Right renal cortex interstitium (tissue), 3 donors: ENCODE measurements at places on chromosomes 12 and 14. TPM values are rescaled to one million over a fixed set of nuclear protein-coding genes. Genes with fewer than 3 reads are reported as not detected.
A peak's percentile ranks its signal among the peaks of the same experiment; 100 is the strongest.

The KICS2 gene
- polyA plus RNA-seq = 5.0 TPM

The RNFT2 gene
- polyA plus RNA-seq = 5.2 TPM

The RFC5 gene
- 33.9 TPM for polyA plus RNA-seq

The PWP1 gene
- polyA plus RNA-seq = 60.5 TPM

The FAM181A gene
- polyA plus RNA-seq = not detected

The NKX2-8 gene
- not detected for polyA plus RNA-seq

The TAMALIN gene
- polyA plus RNA-seq = 15.7 TPM

- DNase-seq = no peak
Measured at GRCh38 chr12:15538881-15539280, 216.6 kb downstream of the PTPRO start.

DNA sequence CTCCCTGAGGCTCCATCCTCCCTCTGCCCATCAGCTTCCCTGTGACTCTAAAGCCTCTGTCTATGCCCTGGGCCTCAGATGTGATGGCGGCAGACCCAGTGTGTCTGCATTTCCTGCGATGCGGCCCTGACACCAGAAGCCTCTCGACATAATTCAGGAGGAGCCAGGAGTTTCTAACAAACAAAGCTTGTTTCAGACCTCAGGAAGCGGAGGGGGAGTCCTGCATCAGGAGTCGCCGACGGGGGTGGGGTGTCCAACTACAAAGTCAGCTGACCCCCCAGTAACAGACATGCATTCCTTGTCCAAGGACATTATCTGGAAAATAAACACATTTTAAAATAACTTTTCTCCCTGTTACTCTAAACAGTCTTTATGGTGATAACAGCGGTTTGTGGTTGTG is 167.5 kb downstream of the DPF3 start:
- DNase-seq = no peak

DNA sequence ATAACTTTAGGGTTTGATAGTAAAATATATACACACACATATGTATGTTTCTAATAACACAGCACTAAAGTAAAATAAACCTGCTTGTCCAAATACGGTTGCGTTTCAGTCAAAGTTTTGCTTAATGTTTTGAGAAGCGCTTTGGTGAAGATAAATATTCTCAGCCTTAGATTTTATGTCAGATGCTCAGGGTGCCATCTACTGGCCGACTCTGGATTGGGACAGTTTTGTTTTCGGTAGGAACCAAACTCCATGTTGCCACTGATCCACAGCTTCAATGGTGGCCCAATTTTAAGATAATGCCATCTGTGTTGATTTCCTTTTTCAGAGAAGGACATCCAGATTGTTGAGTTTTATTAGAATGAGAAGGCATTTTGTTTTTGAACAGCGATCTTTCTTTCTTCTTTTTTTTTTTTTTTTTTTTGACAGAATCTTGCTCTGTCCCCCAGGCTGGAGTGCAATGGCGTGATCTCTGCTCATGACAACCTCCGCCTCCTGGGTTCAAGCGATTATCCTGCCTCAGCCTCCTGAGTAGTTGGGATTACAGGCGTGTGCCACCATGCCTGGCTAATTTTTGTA is 43.1 kb downstream of the LLPH start:
- peak; percentile 68 for DNase-seq

DNA sequence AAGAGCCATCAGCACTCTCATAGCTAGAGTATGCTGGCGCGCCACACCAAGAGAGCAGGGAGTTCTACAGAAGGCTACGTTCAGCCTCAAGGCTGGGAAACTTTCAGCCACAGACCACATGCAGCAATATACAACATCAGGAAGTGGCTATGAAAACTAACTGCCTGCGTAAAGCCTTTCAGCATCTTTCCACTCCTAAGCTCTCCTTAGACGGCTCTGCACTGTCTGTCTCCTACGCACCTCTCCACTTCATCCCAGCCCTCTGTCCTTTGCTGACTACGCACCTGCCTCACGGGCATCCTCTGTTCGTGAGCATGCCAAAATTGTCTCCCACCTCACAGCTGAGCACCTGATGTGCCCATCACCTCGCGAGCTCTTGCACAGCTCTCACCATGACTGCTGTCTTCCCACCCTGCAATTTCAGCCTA is 9.7 kb downstream of the MPHOSPH9 start:
- DNase-seq = no peak

- no peak for DNase-seq
Measured at GRCh38 chr12:127536833-127537428, 730.0 kb upstream of the TMEM132C start.

DNA sequence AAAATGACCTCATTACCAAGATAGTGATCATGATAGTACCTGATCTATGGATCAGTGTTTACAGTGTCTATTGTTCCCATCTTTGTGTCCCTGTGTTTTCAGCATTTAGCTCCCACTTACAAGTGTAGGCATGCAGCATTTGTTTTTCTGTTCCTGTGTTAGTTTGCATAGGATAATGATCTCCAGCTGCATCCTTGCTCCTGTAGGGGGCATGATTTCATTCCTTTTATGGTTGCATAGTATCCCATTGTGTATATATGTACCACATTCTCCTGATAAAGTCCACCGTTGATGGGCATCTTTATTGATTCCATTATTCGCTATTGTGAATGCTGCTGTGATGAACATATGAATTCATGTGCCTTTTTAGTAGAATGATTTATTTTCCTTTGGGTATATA is 215.4 kb upstream of the NAV3 start:
- no peak for DNase-seq

GRCh38 chr12:119828300-119828699 is 48.8 kb downstream of the CIT start:
- no peak for DNase-seq

DNA sequence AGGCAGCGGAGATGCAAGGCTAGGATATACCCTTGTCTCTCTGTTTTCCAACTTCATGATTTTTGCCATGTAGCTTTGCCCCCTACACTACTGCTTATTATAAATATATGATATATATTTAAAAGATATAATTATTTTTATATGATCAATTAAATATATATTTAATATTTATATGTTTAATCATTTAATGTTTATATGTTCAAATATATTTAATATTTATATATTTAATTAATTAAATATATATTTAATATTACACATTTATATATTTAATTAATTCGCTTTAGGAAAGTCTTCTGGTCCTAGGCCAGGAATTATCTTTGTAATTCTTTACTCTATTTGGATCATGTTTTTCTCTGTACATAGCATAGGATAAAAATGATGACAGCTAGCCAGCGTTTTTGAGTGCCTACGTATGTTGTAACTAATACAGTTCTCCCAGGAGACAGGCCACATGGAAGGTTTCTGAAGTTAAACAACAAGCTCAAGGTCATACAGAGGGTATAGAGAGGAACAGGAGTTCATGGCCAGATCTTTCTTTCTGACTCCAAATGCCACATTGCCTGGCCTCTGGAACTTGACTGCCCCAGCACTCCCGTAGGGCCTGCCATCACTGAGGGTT is 192.5 kb downstream of the KCNA5 start:
- no peak for DNase-seq

GRCh38 chr14:83255015-83255726 is 1721.5 kb upstream of the SEL1L start:
- no peak for DNase-seq

- no peak for DNase-seq
Measured at GRCh38 chr12:31288381-31288780, 37.6 kb downstream of the SINHCAF start.

DNA sequence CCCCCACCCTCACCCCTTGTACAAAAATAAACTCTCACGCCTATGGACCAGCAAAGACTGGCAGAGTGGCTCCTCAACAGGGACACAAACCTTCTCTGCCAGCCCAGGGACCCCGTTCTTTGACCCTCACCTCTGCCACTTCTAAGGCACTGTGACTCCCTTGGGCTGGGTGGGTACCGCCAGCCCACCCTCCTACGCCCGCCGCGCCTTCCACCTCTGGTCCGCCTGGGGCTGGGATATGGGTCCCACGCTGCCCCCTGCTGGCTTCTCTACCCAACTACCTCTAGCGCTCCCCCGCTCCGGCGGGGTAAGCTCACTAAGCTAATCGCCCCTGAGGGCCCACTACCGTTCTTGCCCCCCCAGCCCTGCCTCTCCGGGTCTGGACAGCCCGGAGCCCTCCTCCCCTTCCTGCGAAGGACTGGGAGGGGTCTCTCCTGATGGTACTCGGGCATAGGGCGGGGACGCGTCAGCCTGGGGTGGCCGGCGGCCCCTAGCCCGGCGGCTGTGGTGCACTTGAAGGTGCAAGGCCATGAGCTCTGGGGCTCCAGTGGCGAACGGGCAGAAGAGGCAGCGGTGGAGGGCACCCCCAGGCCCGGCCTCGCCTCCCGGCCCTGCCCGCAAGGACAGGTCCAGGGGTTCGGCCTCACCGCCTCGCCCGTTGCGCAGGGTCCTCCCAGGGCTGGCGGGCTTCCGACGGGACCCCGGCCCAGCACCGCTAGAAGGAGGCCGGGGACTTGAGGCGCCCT is 8.1 kb downstream of the ZNF219 start:
- no peak for DNase-seq

GRCh38 chr14:80455031-80455430 is 243.7 kb upstream of the DIO2 start:
- no peak for DNase-seq

- no peak for DNase-seq
Measured at GRCh38 chr12:951176-951575, 1.7 kb upstream of the RAD52 start.

GRCh38 chr12:46722394-46723185 is 103.2 kb downstream of the SLC38A4 start:
- DNase-seq = no peak

- no peak for DNase-seq
Measured at GRCh38 chr14:104393898-104394381, 185.6 kb upstream of the C14orf180 start.

DNA sequence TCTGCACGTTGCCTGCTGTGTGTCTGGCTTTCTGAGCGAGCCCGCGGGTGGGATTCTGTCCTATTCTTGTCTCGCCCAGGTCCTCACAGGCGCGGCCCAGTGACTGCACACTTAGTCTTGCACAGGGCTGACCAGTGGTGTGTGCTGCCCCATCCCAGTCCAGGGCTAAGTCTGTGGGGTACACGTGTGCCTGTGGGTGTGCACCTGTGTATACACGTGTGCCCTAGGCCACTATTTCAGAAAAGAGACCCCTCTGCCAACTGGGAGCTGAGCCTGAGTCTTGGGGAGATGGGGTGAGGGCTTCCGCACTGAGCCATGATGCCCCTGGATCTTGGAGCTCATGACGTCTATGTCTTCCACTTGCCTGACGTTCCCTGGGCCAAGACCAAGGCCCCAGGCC is 185.5 kb upstream of the PRMT8 start:
- DNase-seq = no peak

GRCh38 chr14:35403603-35404448 is 723 bp downstream of the NFKBIA start:
- peak; percentile 77 for DNase-seq

GRCh38 chr14:41419709-41420108 is 187.0 kb upstream of the LRFN5 start:
- no peak for DNase-seq

DNA sequence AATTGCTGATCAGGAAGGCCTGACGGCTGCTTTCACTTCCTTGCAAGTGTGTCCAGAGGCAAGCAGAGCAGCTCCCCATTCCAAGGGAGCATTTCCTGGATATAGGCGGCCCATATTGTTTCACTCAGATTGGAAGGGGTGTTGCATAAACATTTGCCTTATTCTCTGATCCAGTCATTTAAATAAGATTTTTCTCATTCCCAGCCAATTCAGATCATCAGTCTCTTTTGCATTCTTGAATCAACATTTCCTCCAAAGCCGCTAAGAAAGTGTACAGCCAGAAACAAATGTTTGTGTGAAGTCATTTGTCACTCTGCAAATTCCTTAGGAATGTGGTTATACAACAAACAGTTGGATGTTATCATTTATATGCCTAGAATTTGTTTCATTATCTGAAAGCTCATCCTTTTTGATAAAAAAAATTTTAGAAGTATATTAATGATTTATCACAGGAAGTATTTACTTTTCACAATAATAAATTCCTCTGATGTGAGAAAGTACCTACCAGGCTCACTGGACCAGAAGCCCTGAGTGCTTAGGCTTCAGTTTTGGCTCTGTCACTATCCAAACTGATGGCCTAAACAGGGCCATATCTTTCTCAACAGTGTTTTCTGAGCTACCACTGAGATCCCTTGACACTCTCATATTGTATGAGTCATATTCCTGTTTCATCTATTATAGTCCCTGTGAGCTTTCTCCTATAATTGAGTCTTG is 379.6 kb downstream of the CCDC91 start:
- peak; percentile 48 for DNase-seq

DNA sequence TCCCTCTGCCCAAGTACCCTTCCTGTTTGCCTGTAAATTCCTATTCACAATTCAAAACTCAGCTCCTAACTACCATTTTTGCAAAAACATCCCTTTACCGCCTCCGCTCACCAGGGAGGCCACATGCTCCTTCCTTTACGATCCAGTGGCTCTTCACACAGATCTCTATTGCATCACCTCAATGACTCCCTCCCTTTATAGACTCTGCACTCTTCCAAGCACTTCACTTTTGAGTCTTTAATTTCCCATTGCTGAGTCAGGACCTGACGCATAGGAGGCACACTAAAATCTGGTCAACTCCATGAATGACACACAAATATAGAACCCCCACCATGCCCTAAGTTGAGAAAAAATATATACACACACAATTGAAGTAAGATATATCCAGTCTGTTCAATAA is 45.9 kb downstream of the PPP1R13B start:
- no peak for DNase-seq

GRCh38 chr12:1469070-1469469 is 125.3 kb downstream of the FBXL14 start:
- no peak for DNase-seq

GRCh38 chr12:47110718-47111391 is 31.1 kb upstream of the AMIGO2 start:
- no peak for DNase-seq

DNA sequence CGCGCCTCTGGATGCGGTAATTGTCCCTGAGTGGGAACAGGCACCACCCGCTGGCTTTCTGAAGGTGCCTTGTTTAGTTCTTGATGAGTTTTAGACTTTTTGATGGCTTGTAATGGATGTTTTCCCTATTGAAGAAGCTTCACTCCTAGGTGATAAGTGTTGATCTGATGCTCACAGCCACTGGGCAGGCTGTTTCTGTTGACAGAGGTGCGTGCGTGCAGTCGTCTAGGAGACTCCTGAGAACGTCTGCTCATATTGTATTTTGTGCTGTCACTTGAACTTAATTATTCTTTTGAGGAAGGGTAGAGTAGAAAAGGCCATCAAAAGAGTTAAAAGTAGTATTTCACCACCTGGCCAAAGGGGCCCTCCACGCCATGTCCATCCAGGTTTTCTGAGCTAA is 70.5 kb downstream of the EP400 start:
- no peak for DNase-seq

GRCh38 chr14:60396718-60397343 is 89.0 kb downstream of the C14orf39 start:
- DNase-seq = no peak

DNA sequence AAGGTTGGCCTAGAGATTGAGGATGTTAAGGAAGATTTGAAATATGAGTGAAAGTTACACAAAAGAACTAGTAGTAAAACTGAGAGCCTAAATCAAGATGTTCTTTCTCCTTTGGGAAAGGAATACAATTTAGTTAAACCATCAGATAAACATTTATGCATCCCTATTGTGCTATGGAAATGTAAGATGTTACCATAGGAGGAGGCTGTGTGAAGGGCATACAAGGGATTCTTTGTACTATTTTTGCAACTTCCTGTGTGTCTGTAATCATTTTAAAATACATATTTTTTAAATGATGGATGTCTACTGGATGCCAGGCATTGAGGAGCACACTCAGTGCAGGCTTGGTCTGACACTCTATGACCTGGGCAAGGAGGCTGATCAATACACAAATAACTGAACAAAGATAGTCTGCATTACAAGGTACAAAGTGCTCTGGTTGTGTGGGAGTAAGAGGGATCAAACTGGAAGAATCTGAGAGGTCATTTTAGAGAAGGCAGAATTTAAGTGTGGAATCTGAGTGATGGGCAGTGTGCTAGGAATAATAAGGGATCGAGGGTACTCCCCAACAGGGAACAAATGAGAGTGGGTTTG is 5.8 kb upstream of the CHPT1 start:
- no peak for DNase-seq
